NCI-H146 (cell line): ENCODE measurements at places on chromosomes 6 and 20.

DNA sequence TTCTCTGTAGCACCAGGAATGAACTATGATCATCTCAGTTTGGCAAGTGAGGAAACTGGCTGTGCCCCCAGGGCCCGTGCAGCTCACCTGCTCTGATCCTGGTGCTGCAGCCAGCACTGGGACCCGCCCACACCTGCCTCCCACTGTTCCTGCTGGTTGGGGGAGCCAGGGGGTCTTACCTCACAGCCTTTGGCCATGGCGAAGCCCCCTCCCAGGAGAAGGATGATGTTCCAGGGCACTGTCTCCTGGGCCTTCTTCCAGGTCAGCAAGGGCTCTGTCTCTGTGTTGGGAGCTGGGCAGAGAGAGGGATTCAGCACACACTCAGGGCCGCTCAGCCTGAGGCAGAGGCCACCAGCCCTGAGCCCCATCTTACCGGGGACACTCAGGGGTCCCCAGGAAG is 24.9 kb upstream of the OCSTAMP start:
- no peak for DNase-seq

DNA sequence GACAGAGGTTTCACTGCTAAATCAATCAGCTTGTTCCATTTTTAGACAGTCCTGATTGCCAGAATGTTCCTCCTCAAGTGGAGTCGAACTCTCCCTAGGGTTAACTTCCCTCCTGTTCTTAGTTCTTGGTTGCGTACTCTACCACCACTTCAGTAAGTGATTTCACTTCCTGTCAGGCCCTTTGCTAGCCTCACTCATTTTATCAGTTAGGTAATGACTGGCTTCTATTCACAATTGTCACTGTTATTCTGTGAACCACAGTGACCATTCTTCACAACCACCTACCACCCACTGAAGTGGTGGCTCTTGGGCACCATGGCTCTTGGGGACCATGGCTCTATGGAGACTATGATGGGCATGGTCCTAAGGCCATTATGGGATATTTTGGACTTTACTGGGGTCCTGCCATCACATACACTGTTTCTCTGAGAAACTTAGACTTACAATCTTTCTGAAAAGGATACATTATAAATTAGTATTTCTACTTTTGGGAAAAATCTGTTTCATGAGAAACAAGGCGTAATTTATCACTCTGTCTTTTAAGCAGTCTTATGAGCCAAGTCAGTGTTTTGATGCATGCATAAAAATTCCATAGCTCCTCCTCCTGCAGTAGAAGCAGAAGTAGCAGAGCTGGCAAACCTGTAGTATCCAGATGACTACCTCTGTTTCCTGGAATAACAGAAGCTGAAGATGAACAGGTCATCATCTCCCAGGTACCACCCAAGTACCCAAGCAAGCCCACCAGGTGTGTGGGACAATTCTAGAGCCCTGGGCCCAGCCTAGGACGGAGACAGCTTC is 66.3 kb downstream of the ATXN1 start:
- no peak for DNase-seq

DNA sequence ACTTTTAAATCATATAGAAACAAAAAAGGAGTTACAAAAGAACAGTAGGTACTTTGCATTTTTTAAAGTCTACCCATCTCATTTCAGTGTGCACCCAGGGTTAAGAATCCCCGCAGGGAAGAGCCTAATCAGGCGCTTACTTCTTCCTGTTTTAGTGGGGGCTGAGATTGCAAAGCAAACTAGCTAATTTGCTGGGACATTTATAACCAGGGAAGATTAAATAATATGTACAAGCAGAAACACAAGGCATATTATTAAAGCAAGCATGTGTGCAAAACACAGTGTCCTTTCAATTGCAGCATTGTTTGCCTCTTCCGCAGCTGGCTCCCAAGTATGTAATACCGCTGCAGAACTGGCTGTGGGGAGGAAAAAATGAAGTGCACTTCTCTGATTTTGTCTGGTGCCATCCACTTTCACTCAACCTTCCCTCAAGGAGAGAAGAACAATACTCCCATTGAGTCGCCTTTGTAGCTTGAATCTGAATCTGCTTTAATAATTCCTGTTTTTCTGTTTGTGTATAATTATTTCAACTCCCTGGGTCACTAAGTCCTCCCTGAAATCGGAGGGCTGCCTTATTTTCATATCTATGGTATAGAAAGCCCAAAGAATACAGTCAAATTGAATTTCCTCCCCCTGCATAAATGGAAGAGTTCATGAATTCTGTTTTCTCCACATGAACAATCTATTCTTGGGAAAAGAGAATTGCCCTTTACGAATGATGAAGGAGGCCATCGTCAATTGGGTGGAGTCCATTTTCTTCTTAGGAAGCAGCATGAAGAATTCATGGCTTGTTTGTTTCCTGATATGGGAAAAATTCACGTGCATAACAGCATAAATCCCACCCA is 23.3 kb upstream of the BCAS1 start:
- peak; percentile 10 for DNase-seq

GRCh38 chr6:120903836-120904235 is 430.4 kb downstream of the TBC1D32 start:
- DNase-seq, result no peak

GRCh38 chr6:143936778-143937667 is 71.0 kb downstream of the PLAGL1 start:
- no peak for DNase-seq

DNA sequence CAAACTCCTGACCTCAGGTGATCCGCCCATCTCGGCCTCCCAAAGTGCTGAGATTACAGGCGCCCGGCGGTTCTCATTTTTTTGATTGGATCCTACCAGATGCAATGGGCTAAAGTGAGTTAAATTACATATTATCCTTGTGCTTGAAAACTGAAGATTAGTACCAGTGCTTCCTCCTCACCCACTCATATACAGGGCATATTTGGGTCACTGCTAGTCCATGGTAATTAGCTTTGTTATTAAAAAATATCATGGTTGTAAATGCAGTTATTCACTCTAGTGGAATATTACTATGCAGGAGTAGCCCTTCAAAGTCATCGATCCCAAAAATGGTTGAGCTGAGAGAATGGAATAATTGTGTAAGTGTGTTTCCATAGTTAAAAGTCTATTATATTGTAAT is 26.5 kb downstream of the ZNF292 start:
- no peak for DNase-seq

- DNase-seq, result no peak
Observed at GRCh38 chr6:117444600-117444999, 18.9 kb upstream of the ROS1 start.

GRCh38 chr20:63794614-63795013 is 36.5 kb downstream of the ZBTB46 start:
- DNase-seq, result peak; percentile 28

DNA sequence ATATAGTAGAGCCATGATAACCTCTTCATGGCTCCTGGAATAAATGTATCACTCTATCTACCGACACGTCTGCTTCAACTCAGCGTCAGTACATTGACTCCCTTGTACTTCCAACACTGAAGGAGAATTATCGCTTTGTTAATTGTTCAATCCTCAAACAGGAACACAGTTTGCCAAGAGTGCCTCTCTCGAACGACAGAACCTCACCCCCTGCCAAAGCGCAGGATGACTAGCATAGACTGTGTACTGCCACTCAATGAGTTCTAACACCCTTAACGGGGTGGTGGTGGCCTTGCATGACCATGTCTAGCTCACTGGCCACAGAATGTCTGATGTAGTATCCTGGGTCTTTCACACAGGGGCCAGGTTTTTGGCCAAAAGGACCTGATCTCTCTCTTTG is 81.4 kb upstream of the HEY2 start:
- DNase-seq, result no peak

GRCh38 chr6:88492824-88493223 is 326.7 kb upstream of the CNR1 start:
- DNase-seq, result peak; percentile 0

- no peak for DNase-seq
Observed at GRCh38 chr6:10375391-10375969, 39.4 kb downstream of the TFAP2A start.

DNA sequence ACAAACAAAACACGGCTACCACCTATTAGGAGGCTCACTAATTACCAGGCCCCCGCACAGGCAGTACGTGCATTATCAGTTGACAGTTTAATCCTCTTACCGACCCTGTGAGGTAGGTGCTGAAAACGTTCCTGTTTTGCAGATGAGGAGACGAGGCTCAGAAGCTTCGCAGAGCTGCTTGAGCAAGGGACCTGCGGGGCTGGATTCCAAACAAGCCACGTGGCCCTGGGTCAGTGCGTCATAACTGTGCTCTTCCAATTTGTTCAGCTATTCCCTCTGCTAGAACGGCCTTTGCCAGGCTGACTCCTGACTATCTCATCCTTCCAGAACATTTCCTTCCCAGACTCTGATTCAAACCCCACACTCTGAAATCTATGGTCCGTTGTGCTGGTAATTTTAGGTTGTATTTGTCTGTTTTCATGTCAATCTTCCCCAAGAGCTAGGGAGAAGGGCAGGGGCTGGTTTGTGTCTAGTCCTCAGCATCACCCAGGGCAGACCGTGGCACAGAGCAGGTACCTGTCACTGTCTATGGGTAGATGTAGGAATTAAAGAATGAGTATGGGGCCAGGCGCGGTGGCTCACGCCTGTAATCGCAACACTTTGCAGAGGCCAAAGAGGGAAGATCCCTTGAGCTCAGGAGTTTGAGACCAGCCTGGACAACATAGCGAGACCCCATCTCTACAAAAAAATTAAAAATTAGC is 28.8 kb upstream of the TLDC2 start:
- peak; percentile 44 for DNase-seq
